ENCODE measurements at places on chromosomes 6 and 20.

DNA sequence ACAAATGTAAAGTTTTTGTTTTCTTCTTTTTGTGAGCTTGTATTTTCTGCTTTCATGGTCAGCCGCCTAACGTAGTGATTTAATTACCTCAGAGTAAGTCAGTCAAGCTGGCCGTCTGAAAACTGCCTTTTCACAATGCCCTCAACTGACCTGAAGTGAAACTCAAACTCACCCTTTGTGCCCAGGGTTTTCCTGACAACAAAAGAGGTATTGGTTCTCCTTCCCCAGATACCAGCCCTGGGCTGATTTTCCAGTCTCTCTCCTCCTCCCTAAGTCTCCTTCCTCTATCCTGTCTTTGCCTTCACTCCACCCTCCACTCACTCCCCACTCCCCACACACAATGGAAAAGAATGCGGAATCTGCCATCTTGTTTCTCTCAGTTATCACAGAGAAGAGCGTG is 184.5 kb upstream of the HEY2 start:
- DNase-seq, result no peak

- no peak for DNase-seq
These were observed 579 bp downstream of the LRFN2 start for GRCh38 chr6:40586369-40587201.

DNA sequence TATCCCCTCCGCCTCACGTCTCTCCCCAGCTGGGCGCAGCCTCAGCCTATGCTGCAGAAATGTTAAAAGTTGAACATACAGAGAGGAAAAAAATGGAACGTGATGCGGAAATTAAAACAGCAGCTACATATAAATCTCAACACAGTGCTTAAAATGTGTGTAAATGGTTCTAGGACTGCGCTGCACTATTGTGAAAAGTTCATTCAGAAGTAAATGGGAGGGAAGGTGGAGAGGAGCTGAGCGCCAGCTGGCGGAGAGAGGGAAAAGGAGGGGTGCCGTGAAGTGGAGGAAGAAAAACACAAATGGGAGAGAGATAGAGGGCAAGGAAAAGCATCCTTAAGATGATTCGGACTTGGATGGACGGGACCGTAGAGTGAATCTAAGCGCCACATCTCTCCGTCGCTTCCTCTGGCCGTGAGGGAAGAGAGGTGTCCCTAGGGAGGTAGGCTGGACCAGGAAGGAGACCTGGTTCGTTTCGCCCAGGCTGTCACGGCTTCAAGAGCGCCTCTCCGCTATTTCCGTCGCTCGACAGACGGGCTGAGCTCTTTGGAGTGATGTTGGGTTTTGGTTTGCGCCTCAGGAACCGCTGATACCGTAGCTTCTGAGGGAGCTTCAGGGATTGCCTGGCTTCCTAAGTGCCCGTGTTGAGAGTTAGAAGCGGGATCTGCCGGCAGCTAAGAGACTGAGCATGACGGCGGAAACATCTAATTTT is 113.7 kb downstream of the TRIM27 start:
- DNase-seq, result no peak

DNA sequence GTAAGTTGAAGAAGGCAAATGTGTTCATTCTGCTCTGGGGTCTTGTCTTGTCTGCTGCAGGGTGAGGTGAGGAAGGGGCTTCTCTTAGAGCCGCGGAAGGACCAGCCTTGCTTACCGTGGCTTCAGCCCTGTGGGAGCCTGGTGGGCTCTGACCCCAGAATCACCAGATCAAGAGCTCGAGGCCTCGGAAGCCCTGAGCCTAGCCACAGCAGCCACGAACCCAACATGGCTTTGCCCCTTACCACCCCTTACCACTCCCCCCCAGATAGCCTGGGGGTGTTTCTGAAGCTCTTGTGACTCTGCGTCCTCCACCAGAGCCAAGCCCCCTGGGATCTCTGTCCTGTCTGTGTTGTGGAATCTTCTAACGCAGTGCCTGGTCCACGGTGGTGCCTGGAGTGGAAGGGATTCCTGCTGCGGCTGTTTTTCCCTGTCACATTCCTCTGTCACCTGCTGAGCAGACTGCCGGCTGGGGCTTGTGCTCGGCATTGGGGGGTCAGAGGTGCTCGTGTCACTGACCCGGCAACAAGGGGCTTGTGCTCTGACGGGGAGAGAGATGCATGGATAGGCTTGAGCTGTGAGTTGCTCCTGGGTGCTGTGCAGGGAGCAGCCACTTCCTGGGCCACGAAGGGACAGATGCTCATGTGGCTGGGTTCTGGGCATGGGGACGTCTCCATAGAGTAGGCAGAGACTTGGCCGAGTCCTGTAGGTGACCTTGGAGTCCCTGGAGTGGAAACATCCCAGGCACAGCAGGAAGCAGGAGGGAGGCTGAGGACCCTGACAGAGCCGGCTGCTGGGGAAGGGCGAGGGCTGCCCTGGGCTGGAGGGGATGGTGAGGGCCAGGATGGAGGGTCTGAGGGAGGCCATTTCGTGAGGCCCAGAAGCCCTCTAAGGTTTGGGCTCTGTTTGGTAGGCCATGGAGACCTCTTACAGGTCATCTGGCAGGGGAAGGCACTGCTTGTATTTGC is 316.0 kb downstream of the QKI start:
- no peak for DNase-seq

- DNase-seq, result no peak
These were observed 66.6 kb upstream of the CTNNBL1 start for GRCh38 chr20:37627060-37627766.

GRCh38 chr6:25434921-25435320 is 155.7 kb downstream of the CARMIL1 start:
- DNase-seq, result no peak

- no peak for DNase-seq
These were observed at the start of gene GDAP1L1 for GRCh38 chr20:44247131-44247571. TSS of gene GDAP1L1 (plus strand) at chr20:44247308. CDS start at chr20:44247335, 27 bp downstream.

GRCh38 chr6:44264154-44265006 is 971 bp downstream of the NFKBIE start:
- no peak for DNase-seq

DNA sequence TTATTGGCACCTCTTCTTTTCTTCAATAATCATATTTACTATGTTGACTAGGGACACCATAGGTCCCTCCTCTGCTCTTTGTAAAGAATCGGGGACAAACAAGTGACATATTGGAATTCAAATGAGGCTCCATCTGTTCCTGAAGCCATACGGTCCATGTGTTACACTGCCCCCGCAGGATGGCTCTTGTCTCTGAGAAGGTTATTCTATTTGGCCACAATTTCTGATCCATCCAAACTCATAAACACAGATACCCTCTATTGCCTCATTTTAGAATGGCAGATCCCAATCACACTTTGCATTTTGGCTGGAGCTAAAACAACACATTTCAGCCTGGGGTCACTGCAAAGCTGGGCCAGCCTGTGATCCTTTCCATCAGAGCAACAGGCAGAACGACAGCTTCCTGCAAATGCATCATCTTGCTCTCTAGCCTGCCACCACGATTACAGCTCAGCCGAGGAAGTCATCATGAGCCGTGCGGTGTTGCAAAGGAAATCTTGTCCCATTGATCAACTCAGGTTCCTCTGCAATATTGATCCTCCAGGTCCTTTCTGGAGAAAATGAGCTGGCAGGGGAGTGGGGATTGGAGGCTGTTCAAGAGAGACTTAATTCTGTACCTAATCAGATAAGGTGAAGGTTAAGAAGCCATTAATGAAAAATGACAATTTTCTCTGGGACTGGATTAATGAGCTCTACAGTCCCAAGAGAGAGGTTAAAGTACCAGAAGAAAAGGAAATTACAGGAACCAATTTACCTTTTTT is 73.1 kb downstream of the AGPAT4 start:
- no peak for DNase-seq

DNA sequence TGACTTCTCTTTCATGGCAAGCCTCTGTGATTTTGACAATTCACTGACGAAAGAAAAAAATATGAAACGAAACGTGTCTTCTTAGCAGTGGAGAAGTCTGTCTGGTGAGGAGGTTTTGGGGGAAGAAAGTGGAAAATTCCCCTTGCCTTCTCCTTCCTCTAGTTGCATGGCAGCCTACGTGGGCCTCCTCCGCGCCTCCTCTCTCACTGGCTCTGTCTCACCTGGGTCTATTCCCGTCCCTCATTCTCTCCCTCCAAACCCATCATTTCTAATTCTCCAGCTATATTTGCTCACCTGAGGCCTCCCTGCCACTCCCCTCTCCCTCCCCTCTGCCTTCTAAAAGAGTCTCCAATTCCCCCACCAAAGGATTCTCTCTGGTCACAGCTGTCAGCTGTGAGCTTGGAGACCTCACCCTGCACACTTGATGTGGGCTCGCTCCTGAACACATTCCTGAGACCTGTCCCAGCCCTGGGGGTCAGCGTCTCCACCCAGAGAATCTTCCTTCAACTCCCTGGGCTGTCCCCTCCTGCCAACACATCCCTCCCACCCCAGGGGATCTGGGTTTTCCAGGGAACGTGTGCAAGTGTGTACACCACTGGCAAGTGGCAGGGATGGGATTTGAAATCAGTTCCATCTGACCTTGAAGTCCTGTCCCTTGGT is 159.6 kb upstream of the PMEPA1 start:
- DNase-seq, result no peak

DNA sequence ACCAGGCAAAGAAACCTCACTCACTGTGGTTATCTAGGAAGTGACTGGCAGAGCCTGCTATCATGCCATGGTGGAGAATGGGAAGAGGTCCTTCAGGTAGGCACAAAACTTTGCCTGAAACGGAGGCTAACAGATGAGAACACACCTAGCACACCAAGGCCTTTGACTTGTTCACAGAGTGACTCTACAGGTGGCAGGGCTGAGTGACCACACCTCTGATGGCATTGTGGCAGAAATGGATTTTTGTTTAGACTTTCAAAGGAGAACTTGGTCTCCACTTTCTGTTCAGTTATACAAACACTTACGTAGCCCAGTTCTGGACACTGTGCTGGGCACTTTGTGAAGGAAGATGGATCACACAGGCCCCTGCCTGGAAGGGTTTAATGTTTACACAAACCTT is 116.3 kb upstream of the ENPP5 start:
- no peak for DNase-seq

DNA sequence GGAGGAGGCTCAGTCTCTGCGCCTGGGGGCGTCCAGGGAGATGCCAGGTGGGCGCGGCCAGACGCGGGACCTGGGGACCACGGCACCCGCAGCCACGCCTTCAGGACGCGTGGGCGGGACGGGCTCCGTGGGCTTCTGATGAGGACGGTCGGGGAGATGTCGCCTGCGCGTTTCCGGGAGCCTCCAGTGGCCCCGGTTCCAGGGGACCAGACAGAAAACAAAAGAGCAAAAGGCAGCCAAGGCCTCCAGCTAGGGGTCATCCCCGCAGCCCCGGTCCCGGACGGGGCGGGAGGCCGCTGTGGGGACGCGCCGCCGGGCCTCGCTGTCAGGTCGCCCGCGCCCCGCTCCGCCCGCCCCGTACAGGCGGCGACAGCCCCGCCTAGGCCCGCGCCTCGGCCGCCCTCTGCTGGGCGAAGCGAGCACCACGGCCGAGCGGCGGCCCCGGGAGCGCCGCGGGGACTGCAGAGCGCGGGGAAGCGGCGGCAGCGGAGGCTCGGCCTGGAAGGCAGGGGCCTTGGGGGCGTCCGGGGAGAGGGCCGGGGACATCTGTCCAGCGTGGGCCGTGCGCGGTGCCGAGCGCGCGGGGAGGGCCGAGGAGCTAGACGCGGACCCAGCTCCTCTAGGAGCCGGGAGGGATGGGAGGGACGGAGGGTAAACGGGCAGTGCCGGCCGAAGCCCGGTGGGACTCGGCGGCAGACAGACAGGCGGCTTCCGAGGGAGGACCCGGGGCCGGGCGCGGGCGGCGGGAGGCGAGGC is 48.7 kb downstream of the TMEM242 start:
- peak; percentile 83 for DNase-seq

GRCh38 chr6:54072635-54073313 is 38.5 kb upstream of the MLIP start:
- no peak for DNase-seq

DNA sequence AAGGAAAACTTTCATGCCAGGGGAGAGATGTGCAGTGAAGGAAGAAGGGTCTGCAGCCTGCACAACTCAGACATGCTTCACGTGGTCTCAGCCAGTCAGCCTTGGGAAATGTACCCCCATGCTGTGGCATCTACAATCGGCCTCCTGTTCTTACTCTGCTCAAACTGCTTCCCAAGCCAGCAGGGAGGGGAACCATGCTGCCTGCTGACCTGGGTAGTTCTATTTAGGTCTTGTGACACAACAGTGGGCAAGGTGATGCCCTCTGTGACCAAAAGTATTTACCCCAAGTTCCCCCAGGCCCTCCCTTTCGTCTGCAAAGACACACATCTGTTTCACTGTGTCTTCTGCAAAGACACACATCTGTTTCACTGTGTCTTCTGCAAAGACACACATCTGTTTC is 106.9 kb downstream of the SLC23A2 start:
- DNase-seq, result no peak

- DNase-seq, result no peak
These were observed 117.1 kb downstream of the GRM4 start for GRCh38 chr6:34028691-34029360.

- no peak for DNase-seq
These were observed 5.2 kb downstream of the C20orf204 start for GRCh38 chr20:64041040-64041780.

DNA sequence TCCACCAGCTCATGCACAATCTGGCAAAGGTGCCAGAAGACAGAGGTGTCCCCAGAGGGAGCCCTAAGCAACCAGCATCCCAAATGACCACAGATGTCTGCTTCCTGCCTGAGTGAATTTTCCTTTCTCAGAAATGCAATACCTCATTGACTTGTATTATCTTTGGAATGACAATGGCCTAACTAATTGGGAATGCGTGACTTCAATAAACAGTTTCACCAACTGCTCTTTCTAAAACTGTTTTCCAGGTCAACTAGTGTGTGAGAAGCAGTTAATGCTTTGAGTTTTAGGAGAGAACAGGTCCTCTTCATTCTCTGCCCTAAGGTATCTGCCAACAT is 108.9 kb upstream of the SNX9 start:
- no peak for DNase-seq

DNA sequence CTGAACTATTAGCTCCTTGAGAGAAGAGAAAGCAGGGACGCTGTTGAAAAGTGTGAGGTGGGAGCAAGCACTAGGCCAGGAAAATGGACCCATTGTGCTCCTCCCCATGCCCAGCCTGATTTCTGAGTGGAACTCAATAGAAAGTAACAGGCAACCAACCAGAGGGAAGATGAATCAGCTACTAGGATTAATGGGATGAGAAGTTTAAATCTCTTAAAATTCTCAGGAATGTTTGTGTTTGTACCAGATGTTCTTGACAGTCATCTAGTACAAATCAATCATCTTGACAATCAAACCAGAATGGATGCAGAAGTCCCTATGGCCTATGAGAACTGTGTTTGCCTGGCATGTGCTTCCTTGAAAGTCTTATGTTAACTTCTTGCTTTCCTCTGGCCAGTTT is 48.9 kb downstream of the HDDC2 start:
- DNase-seq, result no peak

DNA sequence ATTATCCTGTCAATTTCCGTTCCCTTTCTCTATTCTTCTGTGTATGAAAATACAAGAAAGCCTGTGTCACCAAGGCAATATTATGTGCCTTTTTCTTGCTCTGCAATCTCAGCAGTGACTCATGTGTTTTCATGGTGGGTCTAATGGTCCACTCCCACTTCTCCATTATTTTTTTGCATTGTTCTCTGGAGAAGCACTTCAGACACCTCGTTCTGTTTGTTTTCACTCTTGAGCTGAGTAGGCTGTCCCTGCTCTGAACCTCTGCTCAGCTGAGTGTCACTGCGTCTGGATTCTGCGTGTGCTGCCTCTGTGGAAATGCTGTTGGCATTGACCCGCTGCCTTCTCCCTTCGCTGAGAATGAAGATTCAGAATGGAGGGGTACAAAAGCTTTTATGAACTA is 230.6 kb downstream of the TMEM242 start:
- DNase-seq, result peak; percentile 77
